ENCODE measurements at places on chromosomes 1 and 21.

DNA sequence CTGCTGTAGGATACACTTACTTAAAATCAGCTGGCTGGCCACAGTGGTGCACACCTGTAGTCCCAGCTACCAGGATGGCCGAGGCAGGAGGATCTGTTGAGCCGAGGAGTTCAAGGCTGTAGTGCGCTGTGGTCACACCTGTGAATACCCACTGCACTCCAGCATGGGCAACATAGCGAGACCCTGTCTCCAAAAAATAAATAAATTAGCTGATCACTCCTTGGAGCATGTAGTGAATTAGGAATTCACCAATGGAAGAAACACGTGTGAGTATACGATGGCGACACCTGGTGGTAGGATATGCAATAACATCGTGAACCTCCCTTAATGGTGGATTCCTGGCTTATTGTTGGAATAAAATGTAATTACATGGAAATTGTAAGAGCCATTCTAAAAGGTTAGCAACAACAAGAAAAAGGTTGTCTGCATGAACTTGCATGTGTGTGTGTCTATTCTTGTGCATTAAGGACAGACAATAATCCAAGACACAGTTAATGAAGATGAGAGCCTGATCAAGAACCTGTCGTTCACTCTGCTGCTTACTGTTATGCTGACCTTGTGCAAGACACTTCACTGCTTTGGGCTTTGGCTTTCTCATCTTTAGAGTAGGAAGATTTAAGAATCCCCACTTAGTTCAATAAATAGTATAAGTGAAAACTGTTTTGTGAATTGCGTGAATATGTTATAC is 38.6 kb upstream of the COX20 start:
- peak; percentile 51 for DNase-seq

- DNase-seq = no peak
These were observed 185.1 kb upstream of the CSF3R start for GRCh38 chr1:36667836-36668235.

DNA sequence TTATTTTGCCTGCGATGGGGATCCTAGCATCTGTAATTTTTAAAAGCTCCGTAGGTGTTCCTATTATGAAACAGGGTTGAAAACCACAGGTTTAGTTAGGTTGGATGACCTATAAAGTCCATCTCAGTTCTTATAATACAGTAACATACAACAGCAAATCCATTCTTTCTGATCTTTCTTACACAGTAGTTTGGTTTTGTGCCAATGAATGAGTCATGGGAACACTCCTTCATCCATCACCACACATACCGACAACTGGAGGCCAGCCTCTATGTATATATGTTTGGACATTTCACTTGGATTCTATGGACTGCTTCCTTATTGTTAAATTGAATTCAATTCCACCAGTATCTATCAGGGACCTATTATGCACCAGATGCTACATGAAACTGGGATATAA is 118.4 kb upstream of the L1TD1 start:
- peak; percentile 69 for DNase-seq

GRCh38 chr1:59081795-59082194 is 215.1 kb upstream of the FGGY start:
- no peak for DNase-seq

DNA sequence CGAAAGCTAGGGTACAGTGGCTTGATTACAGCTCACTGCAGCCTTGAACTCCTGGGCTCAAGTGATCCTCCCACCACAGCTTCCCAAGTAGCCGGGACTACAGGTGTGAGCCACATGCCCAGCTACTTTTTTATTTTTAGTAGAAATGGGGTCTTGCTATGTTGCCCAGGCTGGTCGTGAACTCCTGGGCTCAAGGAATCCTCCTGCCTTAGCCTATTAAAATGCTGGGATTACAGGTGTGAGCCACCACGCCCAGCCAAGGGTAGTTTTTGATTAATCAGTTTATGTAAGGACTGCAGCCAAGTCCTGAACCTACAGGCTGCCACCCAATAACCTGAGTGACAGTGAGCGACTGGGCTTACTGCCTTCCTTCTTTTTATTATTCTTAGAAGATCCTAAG is 88.3 kb downstream of the PIK3R3 start:
- DNase-seq = no peak

- no peak for DNase-seq
These were observed 30.6 kb upstream of the MRPS6 start for GRCh38 chr21:34042735-34043134.

DNA sequence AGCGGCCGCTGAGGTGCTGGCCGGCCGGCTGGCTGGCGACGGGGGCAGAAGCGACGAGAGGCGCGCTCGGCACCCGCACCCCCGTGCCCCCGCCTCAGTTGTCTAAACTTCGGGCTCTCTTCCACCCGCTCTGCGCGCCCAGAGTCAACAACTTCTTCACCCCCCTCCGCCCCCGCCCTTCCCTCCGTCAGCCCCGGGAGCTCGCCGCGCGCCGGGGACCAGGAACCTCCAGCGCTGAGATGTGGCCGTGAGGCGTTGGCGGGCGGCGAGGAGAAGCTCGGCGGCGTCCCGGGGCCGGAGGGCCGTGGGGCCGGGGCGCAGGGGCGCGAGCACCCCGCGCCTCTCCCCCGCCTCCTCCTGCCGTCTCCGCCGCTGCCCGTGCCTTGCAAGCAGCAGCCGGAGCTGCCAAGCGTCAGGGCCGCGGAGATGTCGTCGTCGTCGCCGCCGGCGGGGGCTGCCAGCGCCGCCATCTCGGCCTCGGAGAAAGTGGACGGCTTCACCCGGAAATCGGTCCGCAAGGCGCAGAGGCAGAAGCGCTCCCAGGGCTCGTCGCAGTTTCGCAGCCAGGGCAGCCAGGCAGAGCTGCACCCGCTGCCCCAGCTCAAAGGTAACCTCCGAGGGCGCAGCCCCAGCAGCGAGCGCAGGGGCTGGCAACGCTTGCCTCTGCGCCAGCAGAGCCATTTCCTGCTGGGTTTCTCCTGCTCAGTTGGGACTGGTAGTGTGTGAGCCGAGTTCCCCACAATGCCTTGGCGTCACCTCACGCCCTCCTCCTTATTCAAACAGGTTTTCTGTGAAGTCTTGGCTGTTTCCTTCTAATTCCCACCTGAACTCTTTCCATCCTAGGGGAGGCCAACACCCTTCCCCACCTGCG is 710 bp downstream of the PPP2R5A start:
- peak; percentile 47 for DNase-seq

Measured in kidney capillary endothelial cell (primary cell).